ENCODE measurements at places on chromosomes 3 and 15. TPM values are rescaled to one million over a fixed set of nuclear protein-coding genes. Genes with fewer than 3 reads are reported as not detected.

DNA sequence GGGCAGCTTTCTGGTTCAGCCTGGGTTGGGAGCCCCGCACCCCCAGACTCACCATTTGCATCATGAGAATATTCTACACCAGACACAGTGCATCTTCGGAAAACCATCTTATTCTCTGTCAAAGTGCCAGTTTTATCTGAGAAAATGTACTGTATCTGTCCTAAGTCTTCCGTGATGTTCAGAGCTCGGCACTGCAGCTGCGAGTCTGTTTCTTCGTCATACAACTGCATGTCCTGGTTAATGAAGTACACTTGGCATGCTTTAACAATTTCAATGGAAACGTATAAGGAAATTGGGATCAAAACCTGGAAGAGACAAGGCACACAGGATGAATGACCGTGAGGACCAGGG is 141.5 kb downstream of the ATP10A start:
- DNase-seq, result no peak

Gene CRYGS
- 1.6 TPM for total RNA-seq

DNA sequence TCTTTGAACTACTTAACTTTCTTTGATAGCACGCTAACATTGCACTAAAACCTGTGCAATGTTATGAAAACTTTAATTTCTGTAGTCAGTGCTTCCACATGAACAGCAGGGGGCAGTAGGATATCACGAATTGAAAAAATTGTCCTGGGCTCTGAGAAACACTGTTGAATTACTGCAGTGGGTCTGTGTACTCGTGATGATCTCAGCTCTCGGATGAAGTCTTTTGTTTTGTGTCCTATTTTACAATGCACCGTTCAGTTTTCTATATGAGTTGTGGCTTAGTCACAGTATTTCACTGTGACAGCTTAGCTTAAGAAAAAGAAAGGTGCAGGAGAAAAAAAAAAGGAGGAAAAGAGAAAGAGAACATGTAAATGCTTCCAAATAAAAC is 141.3 kb upstream of the CCDC54 start:
- DNase-seq, result peak; percentile 68

DNA sequence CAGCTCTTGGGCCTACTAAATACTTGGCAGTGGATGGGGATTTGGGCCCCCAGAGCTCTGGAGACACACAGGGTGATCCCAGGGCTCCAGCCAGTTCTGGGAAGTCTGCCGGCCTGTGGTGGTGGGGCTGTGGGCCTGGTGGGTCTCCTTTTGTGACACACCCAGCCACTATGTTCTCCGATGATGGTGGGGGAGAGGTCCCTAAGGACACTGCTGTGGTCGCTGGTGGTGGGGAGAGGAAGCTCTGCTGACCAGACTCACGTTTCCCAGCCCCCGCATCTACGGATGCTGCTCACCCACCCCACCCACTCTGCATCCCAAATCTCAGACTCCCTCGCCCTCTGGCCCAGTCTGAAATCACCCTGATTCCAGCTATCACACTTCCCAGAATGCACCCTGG is 396 bp downstream of the PLA2G4D start:
- DNase-seq, result no peak

Gene SUSD5
- total RNA-seq, result 2.0 TPM

DNA sequence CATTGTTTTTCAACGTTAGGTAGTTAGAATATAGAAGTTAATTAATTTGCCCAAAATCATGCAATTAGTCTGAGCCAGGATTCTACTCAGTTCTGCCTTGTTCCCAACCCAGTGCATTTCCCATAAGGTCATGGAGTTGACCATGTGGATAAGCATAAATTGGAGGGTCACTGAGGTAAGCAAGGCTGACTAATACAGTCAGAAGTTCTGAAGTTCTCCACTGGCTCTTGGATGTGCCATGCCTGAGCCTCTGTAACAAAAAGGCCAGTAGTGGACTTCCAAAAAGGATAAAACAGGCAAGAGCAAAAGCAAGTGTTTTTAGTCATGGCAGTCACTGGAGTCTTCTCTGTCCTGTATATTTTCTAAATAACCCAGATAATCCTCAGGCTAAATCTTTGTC is 124.4 kb upstream of the PHLDB2 start:
- no peak for DNase-seq

Gene ASB14
- total RNA-seq, result under 0.01 TPM

DNA sequence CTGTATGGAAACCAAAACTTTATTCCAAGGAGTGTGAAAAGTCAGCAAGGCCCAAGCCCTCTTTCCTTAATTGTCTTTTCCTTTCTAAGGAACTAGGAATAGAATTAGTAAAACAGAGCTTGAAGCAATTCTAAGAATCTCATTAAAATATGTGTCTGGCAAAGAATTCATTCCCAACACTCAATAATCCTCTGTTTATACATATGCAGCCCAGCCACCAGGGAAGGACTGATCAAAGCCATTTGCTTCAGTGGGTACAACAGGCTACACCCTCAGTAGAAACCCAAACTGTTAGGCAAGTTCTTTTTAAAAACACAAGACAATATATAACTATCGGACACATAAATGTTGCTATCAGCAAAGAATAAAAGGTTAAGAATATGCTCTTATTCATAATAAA is 266.9 kb downstream of the ERC2 start:
- DNase-seq, result no peak

DNA sequence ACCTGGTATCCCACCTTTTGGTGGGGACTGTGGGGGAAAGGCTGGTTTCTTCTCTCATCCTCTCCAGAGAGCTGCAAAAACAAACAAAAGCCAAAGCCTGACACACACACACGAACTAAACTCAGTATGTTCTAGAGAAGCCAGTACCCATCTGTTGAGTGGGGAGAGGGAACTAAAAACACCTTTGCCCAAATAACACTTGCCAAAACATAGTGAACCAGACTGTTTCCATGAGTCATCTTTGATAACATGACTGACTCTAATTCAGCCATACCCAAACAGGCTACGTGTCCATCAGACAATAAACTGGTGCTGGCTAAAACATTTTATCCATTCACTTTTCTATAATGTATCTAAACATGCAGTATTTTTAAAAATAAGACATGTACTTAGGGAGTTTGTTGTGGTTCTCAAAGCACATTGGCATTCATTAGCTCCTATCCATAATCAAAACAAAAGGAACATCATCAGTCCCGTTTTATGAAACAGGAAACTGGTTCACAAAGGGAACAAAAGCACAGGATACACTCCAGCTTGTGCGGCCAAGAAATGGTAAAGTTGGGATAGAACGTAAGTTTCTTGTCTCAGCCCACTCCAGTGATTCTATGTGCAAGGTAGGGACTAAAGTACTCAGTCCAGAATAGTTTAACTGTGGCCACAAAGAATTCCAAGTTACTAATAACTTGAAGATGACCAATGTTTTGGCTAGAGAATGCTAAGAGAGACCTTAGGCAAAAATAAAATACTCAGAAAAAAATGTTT is 16.1 kb downstream of the LYSMD2 start:
- DNase-seq, result no peak

GRCh38 chr15:78625606-78626280 is 4.9 kb upstream of the CHRNA3 start:
- no peak for DNase-seq

GRCh38 chr3:71910108-71910507 is 125.2 kb upstream of the PROK2 start:
- no peak for DNase-seq

Gene SH2D7
- total RNA-seq, result not detected

GRCh38 chr3:122461806-122462205 is 45.9 kb upstream of the WDR5B start:
- no peak for DNase-seq

DNA sequence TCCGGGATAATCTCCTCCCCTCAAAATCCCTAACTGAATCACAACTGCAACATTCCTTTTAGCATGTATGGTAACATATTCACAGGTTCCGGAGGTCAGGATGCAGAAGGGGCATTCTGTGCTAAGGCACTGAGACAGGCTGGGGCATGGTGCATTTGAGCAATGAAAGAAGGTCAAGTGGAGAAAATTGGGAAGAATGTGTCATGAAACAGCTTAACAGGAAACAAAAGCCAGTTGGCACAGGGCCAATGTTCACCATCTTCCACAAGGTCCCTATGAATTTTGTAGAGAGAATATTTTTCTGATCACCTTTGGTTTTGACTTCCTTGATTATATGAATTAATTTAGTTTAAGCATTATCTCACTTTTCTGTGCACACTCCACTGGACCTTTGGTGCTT is 587.7 kb upstream of the NR2F2 start:
- DNase-seq, result no peak

- DNase-seq, result no peak
Measured at GRCh38 chr15:26449291-26449690, 323.6 kb downstream of the GABRB3 start.

GRCh38 chr3:19342389-19342788 is 194.1 kb downstream of the KCNH8 start:
- no peak for DNase-seq

- no peak for DNase-seq
Measured at GRCh38 chr3:137349557-137350348, 392.0 kb downstream of the IL20RB start.

Gene PP2D1
- not detected for total RNA-seq

- no peak for DNase-seq
Measured at GRCh38 chr15:70050970-70051369, 46.7 kb downstream of the TLE3 start.

DNA sequence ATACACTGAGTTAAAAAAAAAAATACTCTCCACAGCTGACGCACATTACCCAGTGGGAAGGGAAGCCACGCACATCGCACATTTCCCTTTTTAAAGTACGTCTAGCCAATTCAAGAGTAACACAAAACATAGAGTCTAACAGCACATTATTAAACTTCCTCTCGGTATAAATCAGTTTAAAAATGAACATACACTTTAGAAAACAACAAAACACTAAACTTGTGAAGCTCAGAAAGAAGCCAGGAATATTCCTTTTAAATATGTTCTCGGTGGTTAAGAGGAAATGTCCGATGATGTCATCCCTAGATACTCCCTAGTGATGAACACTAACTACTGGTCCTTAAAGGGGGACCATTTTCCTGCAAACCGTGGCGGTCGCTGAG is 721 bp downstream of the MYEF2 start:
- peak; percentile 14 for DNase-seq

- DNase-seq, result no peak
Measured at GRCh38 chr3:185200639-185201038, 47.8 kb upstream of the C3orf70 start.

GRCh38 chr15:70703096-70703878 is 60.1 kb downstream of the UACA start:
- no peak for DNase-seq

DNA sequence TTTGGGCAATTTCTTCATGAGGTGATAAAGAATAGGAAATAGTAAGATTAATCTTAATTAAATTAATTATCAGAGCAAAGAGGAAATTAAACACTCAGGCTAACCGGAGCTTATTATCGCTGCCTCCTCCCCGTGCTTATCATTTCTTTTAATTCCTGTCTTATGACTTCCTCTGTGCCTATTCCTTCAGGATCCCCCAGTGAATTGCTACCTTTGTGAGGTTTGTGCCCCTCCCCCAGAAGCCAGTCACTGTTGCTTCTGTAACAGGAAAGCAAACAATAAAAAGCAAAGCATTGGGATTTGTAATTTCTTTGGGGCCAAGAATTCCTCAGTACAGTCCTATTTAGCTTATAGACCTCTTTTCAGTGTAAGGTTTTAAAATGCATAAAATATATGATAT is 164.5 kb downstream of the CADPS start:
- DNase-seq, result no peak

Gene GREM1
- total RNA-seq, result 2.4 TPM

Gene EAF1
- total RNA-seq, result 33.0 TPM

- peak; percentile 82 for DNase-seq
Measured at GRCh38 chr15:80059786-80060355, 395 bp downstream of the ZFAND6 start.

Gene TM4SF18
- total RNA-seq, result 3.7 TPM

DNA sequence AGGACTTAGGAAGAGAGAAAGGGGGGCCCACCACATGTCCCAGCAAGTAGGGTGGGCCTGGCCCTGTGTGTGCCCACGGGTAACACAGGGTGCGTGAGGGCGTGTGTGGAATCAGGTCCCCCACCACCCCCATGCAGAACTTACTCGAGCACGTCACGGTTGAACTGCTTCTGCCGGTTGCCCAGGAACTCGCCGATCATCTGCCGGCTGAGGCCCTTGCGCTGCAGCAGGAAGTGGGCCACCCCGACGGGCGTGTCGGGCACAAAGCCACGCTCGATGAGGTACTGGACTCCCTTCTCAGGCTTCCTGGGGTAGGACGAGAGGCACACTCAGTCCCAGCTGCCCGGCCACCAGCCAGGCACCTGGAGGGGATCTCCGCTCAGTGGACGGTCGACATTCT is 83.1 kb upstream of the RPL32 start:
- no peak for DNase-seq

Gene IL17RD
- 31.0 TPM for total RNA-seq

DNA sequence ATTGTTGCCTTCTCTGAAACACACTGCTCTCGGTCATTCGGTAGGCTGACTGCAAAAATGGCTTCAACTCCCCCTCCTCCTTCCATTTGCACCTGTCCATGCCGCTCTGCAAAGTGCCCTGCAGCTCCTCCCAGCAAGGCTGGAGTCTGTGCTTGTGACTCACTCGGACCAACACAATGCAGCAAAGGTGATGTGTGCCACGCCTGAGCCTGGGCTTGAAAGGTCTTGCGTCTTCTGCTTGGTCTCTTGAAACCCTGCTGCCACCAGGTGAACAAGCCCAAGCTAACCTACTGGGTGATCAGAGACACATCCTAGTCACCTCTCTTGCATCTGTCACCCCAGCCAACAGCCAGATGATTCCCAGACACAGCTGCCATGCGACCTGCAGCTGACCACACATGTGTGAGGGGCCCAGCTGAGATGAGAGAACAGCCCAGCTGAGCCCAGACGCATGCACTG is 71.1 kb downstream of the MGLL start:
- DNase-seq, result no peak

Gene LAMB2
- total RNA-seq, result 30.2 TPM

- DNase-seq, result no peak
Measured at GRCh38 chr15:48109856-48110531, 10.8 kb upstream of the SLC24A5 start.

- DNase-seq, result no peak
Measured at GRCh38 chr3:151816091-151816604, 2.2 kb downstream of the AADAC start.

Gene WNT7A
- total RNA-seq, result 15.1 TPM

DNA sequence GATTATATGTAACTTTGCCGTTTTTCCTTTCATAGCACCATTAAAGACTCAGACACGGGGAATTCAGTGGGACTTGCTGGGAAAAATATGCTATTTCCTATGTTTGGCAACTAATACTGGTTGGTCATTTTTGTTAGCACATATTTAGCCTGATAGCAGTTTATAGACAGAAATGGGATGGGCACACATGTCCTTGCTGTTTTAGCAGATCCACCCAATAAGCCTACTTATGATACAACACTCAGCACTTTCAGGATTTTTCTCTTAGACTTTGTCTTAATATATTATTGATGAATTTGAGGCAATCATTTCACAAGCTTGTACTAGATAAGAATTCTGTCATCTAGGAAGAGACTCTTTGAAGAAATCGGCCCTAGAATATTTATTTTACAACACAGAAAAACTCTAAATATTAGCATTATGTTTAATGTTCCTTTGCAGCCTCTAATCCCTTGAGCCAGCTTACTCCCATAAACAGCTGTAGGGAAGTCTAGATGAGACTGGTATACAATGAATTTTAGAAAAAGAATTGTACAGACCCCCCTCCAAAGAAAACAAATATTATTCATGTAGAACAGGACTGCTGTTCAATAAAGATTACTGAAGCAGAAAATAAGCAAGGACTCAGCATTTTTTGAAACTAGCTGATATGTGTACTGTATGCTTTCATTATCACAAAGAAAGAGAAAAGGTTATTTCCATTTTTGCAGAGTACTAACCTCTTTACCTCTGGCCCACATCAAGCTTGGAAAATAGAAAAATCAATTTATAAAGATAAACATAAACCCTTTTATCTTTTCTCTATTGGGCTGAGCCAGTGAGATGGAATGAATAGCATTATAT is 656.8 kb upstream of the SGO1 start:
- DNase-seq, result no peak

- no peak for DNase-seq
Measured at GRCh38 chr3:172229462-172229861, 190.1 kb downstream of the FNDC3B start.
